ENCODE measurements at places on chromosomes 4 and X.

DNA sequence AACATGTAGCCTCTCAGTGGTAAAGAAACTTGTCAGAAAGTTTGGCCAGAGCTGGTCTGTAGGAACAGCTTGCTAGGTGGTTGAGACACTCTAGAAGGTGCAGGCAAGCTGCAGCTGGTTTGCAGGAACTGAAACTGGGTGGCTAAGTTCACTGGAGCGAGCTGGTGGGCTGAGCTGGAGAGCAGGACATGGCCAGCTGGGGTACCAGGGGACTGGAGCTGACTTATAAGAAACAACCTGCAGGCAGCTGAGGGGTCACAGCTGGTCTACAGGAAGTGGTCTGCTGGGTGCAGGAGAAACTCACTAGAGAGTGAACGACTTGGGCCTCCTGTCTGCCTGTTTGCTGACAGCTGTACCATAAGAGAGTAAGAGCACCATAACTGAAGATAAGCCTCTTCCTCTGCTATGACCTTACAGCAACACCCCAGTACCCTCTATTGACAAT, 157.1 kb upstream of the LNX1 start:
- DNase-seq, result no peak

DNA sequence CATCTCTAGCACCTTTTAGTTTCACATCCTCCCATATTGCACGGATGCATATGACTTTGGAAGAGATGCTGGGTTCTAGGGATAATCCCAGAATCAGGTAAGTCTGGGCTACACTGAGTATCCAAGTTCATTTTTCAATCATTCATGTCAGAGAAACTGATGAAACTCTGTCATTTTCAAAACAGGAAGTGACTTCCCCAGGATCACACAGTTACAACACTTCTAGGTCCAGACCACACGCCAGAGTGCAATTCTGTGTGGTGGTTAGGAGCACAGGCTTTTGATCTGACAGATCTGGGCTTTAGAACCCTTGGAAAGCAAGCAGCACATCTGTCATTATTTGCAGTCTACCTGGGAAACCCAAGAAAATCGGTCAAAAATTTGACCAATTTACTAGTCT, 52.1 kb upstream of the CDKN2AIP start:
- DNase-seq, result no peak

- no peak for DNase-seq
Measured at GRCh38 chr4:110196871-110197528, 1.4 kb downstream of the ELOVL6 start.

GRCh38 chrX:22164770-22165388, 107.8 kb upstream of the CBLL2 start:
- DNase-seq, result peak; percentile 10

DNA sequence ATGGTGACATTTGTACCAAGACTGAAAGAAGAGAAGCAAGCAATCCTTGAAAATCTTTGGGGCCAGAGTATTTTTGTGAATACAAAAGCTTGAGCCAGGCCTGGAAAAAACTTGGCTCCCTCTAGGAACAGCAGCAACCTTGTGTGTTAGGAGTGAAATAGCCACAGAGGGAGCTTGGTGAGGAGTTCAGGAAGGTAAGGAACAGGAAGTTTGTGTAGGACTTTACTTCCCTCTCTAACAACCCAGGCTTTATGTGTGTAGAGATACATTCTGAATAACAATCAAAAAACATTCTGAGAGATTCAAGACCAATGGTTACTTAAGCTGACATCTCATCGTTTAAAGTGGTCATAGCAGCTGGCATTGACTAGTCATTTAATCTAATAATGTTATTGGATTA, 668.5 kb downstream of the PCDH18 start:
- no peak for DNase-seq

- DNase-seq, result no peak
Measured at GRCh38 chrX:154548028-154548316, 552 bp downstream of the IKBKG start.

DNA sequence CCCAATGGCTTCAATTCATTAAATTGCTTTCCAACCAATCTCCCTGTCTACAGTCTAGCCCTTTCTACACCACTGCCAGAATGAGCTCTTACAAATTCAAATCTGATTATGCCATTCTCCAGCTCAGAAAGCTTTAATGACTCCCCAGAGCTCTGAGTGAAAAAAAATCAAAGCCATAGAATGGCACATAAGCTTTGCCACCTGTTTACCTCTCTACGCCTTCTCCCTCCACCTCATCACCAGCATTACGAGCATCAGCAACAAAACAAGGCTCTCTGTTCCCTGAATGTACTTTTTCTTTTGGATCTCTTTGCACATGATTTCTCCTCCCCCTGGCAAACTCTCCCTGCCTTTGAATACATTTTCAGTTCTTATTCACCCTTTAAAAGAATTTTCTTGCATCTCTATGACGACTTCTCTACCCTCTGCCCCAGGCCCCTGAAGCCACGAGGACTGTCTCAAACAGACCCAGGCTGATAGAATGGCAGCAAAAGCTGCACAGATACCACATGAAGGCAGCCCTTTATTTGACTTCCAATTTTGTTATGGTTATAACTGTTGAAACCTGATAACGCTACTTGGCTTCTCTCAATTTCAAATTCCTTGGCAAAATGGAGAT, 516.0 kb downstream of the PCDH7 start:
- no peak for DNase-seq

GRCh38 chr4:55926610-55927009, 22.1 kb upstream of the CEP135 start:
- DNase-seq, result no peak

DNA sequence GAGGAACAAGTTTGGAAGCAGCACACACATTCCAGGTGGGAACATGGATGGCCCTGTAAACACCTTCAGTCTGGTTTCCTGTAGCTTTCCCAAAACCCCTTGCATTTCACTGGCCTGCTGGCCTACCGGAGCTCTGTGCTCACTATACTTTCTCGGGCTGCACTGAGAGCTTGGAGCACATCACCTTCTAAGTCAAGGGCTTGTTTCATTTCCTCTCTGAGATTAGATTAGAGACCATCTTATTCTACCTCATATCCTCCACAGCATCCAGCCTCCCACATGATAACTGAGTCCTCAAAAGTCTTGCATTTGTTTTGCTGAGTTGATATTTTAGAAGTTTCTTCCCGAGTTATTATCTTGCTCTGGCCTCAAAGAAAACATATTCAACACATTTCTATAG, 147.7 kb downstream of the RASL11B start:
- DNase-seq, result no peak

DNA sequence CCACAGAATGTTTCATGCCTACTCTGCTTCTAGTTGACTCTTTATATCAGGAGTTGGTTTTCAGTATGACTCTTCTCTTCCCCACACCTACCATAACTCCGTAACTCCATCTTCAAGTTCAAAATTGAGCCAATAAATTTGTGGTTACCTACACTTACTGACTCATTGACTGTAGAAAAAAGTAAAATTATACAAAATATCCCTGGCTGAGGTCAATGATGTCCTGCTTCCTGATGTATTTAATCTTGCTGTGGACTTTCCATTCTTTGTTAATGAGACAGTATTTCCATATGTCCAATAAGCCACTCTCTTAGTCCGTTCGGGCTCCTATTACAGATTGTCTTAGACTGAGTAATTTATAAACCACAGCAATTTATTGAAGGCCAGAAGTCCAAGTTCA, 9.9 kb upstream of the NLGN4X start:
- no peak for DNase-seq

DNA sequence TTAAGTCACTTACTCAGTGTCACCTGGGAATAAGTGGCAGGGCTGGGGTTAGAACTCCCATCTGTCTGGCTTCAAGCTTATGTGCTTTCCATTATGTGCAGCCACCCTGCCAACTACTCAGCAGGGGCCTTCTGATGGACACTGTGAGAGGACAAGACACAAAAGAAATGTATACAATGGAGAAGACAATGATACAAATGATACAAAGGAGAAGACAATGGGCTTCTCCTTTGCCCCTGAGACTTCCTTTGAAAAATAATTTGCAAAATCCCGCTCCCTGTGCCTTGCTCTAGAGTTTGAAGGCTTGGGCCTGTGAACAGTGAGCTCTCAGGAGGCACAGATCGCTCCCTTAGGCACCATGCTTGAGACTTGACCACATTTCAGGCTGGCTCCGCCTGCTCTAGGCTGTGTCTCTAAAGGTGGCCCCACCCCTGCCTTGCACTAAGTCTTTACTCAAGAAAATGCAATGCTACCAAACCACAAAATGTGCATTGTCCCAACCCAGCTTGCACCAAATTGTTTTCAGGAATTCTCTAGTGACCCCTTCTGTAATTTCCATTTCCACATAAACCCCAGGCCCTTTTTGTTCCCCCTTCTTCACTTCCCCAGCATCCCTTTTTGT, 27.1 kb upstream of the STX18 start:
- no peak for DNase-seq

DNA sequence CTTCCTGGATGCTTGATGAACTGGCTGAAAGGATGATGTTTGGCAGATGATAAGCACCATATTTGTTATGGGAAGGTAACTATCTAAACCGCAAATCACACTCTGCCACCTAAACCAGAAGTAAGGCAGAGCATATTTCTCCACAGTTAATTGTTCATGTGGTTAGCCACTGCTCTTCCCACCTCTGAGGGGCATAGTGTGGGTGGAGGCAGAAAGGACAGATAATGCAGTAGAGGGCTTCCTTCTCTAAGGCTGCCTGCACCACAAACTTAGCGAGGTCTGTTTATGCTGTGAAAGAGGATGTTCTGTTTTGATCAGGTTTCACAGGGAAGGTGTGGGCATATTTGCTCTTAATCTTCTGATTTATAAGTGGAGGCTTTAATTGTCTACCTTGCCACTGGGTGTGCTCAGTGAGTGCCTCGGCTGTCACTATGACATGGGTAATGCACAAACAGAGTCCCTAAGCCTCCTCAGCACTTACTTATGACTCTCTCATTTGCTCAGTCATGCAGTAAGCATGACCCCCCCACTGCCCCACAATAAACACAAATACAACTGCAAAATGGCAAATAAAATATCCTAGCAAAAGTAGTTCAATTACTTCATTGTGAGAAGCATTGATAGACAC, 401.0 kb downstream of the TMA16 start:
- no peak for DNase-seq

- DNase-seq, result no peak
Measured at GRCh38 chr4:75895744-75896314, 6.4 kb downstream of the PPEF2 start.

GRCh38 chrX:123408821-123409737, 225.0 kb downstream of the GRIA3 start:
- DNase-seq, result peak; percentile 27

DNA sequence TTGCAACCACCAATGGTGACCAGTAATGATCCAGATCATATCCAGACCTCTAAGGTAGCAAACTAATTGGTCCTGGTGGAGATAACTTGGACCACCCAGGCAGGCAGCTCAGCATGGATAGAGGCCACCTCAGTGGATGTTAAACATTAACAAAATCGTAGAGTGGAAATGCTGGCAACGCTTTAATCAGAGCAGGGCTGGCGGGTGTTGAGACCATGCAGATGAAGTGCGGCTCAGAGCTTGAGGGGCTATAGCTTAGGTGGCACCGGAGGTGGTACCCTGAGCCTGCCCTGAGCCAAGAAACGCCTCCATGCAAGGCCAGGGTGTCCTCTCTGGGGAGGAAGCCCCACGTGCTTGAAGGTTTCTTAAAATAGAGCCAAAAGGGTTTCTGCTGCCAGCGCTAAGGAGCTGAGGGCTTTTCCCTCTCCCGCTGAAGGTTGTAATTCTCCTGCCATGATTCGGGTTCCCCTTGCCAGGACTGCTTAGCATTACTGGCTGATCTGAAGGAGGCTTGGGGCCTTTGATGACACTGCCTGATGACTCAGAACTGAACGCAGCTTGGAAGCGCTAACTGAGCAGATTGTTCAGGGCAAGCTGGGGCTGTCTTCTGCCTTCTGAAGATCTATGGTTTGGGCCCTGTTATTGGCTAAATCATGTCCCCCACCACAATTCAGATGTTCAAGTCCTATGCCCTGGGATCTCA, 177.8 kb upstream of the ATP6AP2 start:
- peak; percentile 76 for DNase-seq

DNA sequence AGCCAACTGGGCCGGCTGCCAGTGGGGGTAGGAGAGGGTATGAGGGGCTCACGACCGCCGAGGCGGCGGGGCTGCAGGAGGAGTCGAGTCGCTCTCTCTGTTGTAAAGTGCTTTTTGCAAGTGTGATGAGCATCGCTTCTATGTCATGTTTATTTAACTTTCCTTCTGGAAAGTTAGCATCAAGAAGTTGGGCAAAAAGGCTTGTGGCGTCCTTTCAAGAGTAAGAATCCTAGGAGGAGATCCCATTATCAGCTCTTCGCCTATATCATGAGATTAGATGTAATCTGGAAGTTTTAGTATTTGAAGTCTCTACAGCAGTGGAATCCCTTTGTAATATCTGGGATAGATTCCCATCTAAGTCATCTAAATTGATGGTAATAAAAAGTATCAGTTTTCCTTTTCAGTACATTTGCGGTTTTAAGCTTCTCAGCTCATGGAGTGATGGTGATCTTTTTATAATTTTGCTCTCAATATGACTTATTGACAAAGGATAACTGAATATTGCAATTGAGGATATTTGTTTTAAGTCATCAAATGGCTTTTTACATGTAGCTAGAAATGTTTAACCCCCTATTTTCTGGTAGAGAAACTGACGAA, 1.7 kb downstream of the GALNT7 start:
- no peak for DNase-seq

DNA sequence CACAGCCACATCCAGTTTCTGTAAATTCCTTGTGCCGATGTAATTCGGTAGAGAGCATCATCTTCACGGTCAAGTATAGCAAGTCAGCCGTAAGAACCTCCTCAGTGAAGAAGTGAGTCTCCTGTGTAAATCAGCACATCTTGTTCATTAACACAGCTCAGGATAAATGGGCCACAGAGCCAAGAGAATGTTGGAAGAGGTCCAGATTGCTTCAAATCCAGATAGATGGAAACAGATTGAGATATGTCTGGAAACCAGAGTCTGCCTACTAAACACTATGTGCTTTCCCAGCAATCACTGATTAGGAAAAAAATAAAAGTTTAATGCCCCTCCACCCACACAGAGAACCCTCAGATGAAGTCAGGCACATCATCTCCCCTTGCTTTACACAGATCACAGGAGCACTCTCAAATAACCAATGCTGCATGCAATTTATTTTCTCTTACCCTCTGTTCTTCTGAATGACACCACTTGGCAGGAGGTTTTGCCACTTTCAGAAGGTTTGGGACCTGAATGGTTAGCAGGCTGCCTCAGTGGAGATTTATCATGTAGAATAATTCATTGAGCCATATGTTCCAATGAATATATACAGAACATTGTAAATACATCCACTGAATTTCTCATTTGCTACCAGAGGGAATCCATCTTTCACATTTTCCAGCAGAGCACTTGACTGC, 357.7 kb downstream of the C4orf33 start:
- DNase-seq, result no peak

GRCh38 chr4:38323141-38323641, 340.8 kb upstream of the KLF3 start:
- no peak for DNase-seq

DNA sequence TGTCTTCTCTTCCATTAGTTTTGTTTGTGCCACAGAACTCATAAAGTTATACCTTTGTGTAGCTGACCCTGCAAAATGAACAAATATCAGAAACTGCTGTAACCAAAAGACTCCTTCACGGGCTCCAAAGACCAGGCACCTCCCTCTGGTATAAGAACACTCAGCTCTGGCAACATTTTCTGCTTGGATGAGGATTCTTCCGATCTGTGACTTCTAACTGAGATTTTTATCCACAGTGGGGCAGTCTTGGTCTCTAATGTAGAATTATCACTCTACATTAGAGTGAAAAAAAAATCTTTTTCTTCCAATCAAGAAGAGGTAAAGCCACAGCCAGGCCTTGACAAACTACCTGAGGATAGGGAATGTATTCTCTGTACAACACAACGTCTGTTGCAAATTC, 38.5 kb upstream of the PRSS48 start:
- DNase-seq, result no peak
